ENCODE measurements at places on chromosomes 2 and 18.

GRCh38 chr2:111975053-111975552 is 76.7 kb downstream of the MERTK start:
- peaks cover 32% of the 10 kb centered on the region for H3K36me3 ChIP-seq
- DNase-seq: no peak
- peaks cover 20% of the 10 kb centered on the region for H3K4me1 ChIP-seq
- H3K27ac ChIP-seq: no peak overlapping the region

GRCh38 chr2:96089356-96090195 is 26.8 kb downstream of the ADRA2B start:
- H3K27me3 ChIP-seq: no peaks in the 10 kb centered on the region
- no peak overlapping the region for H3K4me3 ChIP-seq
- peak; percentile 66 for DNase-seq
- peaks cover 40% of the 10 kb centered on the region for H3K4me1 ChIP-seq

GRCh38 chr18:74115046-74115445 is 32.6 kb downstream of the FBXO15 start:
- H3K27ac ChIP-seq: no peak overlapping the region
- DNase-seq: no peak
- no peaks in the 10 kb centered on the region for H3K4me1 ChIP-seq
- no peak overlapping the region for H3K4me3 ChIP-seq

DNA sequence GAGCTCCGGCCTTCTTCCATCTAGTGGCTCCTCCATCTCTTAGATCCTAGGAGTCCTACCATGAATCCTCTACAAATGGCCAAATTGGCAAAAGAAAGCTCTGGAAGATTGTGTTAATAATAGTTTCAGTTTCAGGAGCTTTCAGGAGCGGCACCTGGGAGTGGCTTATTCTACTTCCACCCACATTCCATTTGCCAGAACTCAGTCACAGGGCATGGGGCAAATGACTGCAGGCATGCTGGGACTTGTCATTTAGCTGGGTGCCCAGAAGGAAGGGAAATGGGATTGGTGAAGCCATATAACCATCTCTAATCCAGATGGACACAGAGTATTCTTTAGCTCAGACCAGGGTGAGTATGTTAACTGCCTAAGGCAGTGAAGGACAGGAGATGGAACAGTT is 3.6 kb upstream of the LRATD1 start:
- peaks cover 20% of the 10 kb centered on the region for H3K4me1 ChIP-seq
- no peak overlapping the region for H3K4me3 ChIP-seq
- peaks cover 96% of the 10 kb centered on the region for H3K27me3 ChIP-seq
- DNase-seq: no peak

DNA sequence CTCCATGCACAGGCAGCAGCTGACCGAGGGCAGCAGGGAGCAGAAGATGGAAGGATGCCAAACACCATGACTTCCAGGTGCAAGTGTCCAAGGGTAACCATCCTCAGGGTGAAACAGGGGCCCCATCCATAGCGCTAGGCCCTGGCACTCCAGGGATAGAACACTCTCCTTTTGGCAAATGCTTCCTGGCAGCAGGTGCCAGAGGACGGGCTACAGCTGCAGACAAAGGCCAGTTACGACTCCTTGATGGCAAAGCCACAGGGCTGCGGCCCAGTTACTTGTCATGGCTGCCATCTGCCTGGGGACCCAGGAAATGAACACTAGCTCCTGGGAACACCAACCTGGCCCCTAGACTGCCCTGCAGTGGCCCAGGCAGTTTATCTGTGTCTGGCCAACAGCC is 178.8 kb downstream of the TMEM163 start:
- no peak overlapping the region for H3K27ac ChIP-seq
- H3K4me3 ChIP-seq: no peak overlapping the region
- H3K4me1 ChIP-seq: peaks cover 21% of the 10 kb centered on the region
- DNase-seq: no peak

- H3K4me3 ChIP-seq: no peak overlapping the region
- no peaks in the 10 kb centered on the region for H3K27me3 ChIP-seq
- H3K27ac ChIP-seq: peak overlapping the region; percentile 31
- H3K4me1 ChIP-seq: peaks cover 22% of the 10 kb centered on the region
- no peaks in the 10 kb centered on the region for H3K36me3 ChIP-seq
Measured at GRCh38 chr2:168997794-168998193, 33.3 kb downstream of the ABCB11 start.

DNA sequence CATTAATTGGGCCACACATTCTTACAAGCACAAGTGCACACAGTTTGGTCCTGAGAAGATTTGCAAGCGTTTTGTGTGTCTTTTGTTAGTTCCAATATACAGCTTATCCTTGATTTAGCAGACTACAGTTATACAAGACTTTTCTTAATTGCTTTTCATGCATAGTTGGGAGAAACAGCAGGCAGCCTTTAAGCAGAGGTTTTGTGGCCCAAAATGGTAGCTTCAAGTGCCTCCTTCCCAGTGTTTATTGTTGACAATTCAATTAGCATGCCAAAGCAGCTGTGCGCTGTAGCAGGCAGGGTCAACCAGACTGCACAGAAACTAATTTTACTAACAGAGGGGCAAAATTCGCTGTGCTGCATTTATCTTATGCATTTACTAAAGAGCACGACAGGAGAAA is 47.5 kb downstream of the FRZB start:
- H3K27ac ChIP-seq: no peak overlapping the region
- no peak overlapping the region for H3K4me3 ChIP-seq
- no peaks in the 10 kb centered on the region for H3K27me3 ChIP-seq
- no peaks in the 10 kb centered on the region for H3K36me3 ChIP-seq

DNA sequence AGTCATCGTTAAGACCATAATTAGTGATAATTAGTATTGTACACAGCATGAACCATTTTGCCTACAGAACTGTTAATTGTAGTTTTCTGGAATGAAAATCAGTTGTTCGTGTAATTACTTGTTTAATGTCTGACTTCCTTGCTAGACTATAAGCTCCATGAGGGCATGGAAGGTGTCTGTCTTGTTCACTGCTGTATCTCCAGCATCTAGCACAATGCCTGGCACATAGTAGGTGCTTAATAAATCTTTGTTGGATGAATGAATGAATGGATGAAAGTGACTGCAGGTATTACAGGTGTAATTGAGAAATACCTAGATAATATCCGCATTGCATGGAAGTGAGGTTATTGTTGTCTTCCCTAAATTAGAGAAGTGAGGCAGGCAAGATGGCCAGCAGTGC is 21.8 kb downstream of the C2orf74 start:
- H3K4me1 ChIP-seq: peaks cover 45% of the 10 kb centered on the region
- H3K36me3 ChIP-seq: peaks cover 81% of the 10 kb centered on the region
- no peaks in the 10 kb centered on the region for H3K27me3 ChIP-seq
- no peak overlapping the region for H3K4me3 ChIP-seq
- H3K27ac ChIP-seq: no peak overlapping the region

DNA sequence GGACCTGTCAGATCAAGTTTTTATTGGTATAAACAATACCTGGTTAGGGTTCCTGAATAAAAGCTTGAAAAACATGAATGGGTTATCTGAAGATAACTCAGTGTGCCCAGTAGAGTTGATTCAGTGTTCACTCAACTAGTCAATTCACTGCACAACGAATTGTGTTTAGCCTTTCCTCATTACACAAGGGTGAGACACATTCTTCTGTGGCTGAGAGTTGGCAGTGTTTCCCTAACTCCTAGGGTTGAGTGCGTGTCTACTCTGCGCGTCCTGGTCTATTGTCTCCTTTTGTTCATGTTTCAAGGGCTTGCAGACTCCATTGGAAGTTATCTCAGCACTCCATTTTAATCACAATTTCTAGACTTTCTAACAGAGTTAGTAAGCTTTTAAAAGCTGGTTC is 32.8 kb upstream of the TMEM178A start:
- no peak for DNase-seq
- no peak overlapping the region for H3K27ac ChIP-seq
- no peak overlapping the region for H3K4me3 ChIP-seq

GRCh38 chr2:119206201-119206600 is 17.4 kb upstream of the STEAP3 start:
- H3K27ac ChIP-seq: no peak overlapping the region
- no peak for DNase-seq
- no peaks in the 10 kb centered on the region for H3K4me1 ChIP-seq

DNA sequence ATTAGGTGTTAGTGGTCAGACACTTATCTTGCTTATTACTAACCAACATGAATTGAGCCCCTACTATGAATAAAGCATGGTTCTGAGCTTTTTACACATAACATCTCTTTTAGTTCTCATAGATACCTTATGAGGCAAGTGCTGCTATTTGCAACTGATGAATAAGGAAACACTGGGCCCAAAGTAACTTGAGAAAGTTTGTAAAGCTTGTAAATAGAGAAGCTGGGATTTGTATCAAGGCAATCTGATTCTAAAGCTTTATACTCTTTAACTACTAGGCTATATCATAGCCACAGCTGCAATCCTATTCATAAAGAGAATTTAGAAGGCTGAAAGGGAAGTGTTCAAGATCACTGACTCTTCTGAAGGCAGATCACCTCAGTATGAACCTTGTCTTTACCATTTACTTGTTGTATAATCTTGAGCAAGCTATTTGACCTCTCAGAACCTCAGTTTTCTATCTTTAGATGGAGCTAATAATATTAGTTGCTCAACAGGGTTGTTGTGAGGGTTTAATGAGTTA is 60.4 kb downstream of the ABCB11 start:
- no peaks in the 10 kb centered on the region for H3K27me3 ChIP-seq
- peaks cover under 1% of the 10 kb centered on the region for H3K4me1 ChIP-seq
- no peak overlapping the region for H3K27ac ChIP-seq
- H3K36me3 ChIP-seq: no peaks in the 10 kb centered on the region
- DNase-seq: no peak

DNA sequence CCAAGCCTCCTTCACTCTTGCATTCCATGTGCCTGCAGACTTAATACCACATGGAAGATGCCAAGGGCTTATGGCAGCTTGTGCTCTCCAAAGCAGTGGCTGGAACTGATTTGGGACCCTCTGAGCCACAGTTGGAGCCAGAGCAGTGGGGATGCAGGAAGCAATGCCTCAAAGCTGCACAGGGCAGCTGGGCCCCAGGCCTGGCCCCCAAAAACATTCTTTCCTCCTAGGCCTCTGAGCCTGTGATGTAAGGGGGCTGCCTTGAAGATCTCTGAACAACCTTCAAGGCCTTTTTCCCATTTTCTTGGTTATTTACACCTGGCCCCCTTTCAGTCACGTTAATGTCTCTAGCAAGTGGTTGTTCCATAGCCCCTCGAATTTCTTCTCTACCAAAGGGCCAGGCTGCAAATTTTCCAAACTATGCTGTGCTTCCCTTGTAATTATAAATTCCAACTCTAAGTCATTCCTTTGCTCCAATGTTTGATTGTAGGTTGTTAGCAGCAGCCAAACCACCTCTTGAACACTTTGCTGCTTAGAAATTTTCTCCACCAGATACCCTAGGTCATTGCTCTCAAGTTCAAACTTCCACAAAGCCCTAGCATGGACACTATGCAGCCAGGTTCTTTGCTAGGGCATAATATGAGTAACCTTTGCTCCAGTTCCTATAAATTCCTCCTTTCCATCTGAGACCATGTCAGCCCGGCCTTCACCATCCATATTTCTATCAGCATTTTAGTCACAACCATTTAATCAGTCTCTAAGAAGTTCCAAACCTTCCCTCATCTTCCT is 245.0 kb upstream of the RBBP8 start:
- H3K27ac ChIP-seq: no peak overlapping the region
- H3K36me3 ChIP-seq: no peaks in the 10 kb centered on the region
- no peak for DNase-seq
- H3K4me3 ChIP-seq: no peak overlapping the region
- peaks cover 5% of the 10 kb centered on the region for H3K4me1 ChIP-seq
- H3K27me3 ChIP-seq: no peaks in the 10 kb centered on the region

GRCh38 chr2:236862961-236863728 is 222.5 kb upstream of the COPS8 start:
- DNase-seq: no peak
- H3K27ac ChIP-seq: no peak overlapping the region

- peaks cover 65% of the 10 kb centered on the region for H3K27me3 ChIP-seq
- no peak overlapping the region for H3K27ac ChIP-seq
- H3K4me3 ChIP-seq: no peak overlapping the region
- H3K4me1 ChIP-seq: peaks cover 16% of the 10 kb centered on the region
Measured at GRCh38 chr2:26855466-26855865, 7.5 kb downstream of the DPYSL5 start.

DNA sequence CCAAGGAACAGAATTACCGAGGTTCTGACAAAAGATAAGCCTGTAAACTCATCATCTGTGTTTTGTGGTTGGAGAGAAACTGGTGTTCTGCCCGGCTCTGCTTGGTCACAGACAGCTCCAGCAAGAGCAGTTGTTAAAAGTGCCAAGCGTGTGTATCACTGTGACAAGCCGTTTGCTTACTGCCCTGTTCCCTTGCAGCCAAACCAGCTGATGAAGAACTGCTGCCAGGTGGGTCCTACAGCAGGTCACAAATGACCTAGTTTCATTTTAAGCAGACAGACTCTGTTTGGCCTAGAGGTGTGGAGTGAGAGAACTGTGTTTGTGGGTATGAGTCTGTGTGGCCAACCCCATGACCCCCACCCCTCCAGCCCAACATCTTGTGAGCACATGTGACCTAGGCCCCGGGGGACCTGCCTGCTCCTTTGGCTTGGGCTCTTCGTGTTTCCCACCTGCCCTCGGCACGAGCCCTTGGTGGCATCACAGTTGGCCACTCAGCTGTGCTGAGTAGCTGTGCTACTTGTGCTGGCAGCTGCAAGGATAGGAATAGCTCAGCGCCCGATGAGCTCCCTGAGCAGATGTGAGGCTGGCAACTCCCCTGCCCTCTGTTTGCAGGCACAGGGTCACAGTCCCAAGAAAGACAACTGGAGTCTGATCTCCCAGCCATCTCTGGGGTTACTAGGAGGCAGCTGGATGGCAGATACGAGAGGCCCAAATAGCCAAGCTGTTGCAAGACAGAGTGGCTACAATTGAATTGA is 9.7 kb downstream of the OXER1 start:
- H3K4me1 ChIP-seq: peaks cover 28% of the 10 kb centered on the region
- DNase-seq: no peak
- peak overlapping the region; percentile 65 for H3K27ac ChIP-seq
- no peak overlapping the region for H3K4me3 ChIP-seq

- H3K4me1 ChIP-seq: no peaks in the 10 kb centered on the region
- no peak overlapping the region for H3K27ac ChIP-seq
- no peak overlapping the region for H3K4me3 ChIP-seq
- H3K27me3 ChIP-seq: no peaks in the 10 kb centered on the region
Measured at GRCh38 chr2:172420216-172420615, 7.2 kb upstream of the ITGA6 start.

DNA sequence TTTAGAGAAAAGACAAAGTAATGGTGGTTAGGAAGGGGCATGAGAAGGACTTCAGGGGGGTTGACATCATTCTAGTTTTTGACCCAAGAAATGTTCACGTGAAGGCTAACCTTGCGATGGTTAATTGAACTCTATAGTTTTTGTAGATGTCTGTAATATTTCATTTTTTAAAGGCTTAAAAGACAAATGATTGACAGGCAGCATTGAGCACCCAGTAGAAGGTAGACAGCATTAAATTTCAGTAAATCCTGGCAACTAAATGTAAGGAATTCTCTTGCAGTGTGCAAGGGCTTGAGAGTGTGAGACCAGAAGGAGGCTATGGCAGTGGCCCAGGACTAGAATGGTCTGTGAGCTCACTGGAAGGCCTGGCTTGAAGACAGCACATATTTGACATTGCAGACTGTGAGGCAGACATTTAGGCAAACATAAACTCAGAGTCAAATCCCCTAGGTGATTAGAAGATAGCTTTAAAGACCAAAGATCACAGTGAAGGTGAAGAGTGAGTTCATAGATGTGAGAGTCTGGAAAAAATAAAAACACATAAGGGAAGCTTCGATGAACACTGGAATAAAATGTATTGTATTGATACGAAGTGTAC is 100.1 kb upstream of the MAP4K4 start:
- H3K27ac ChIP-seq: peak overlapping the region; percentile 52
- no peaks in the 10 kb centered on the region for H3K36me3 ChIP-seq
- peak; percentile 36 for DNase-seq
- H3K27me3 ChIP-seq: no peaks in the 10 kb centered on the region
- peaks cover 12% of the 10 kb centered on the region for H3K4me1 ChIP-seq

GRCh38 chr2:46821600-46821999 is 94.0 kb downstream of the MCFD2 start:
- H3K4me3 ChIP-seq: no peak overlapping the region
- peak overlapping the region; percentile 47 for H3K27ac ChIP-seq
- no peaks in the 10 kb centered on the region for H3K27me3 ChIP-seq
- no peaks in the 10 kb centered on the region for H3K36me3 ChIP-seq
- peaks cover 50% of the 10 kb centered on the region for H3K4me1 ChIP-seq

Data from left ventricle myocardium inferior (tissue), 1 donor.